ENCODE measurements at places on chromosomes 4 and X.
A peak's percentile ranks its signal among the peaks of the same experiment; 100 is the strongest.

DNA sequence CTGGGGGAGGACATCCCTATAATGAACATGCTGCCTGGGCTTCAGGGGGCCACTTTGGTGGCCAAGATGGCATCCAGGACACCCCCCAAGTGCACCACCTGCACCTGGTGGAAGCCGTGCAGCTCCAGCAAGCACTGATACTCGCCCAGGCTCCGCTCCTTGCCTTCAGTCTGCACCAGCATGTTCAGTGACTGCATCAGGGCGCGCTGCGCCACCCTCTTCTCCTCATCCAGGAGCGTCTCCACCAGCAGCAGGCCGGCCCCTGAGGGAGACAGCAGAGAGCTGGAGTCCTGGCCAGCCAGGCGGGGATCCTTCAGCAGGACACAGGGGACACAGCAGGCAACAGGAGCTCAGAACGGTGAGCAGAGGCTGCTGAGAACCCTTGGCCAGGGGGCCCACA, 11.3 kb upstream of the SLC25A6 start:
- DNase-seq, result no peak

- DNase-seq, result peak; percentile 7
Observed at GRCh38 chrX:17007134-17007768, 60.8 kb downstream of the REPS2 start.

- no peak for DNase-seq
Observed at GRCh38 chrX:130719413-130719812, 183.6 kb downstream of the ENOX2 start.

DNA sequence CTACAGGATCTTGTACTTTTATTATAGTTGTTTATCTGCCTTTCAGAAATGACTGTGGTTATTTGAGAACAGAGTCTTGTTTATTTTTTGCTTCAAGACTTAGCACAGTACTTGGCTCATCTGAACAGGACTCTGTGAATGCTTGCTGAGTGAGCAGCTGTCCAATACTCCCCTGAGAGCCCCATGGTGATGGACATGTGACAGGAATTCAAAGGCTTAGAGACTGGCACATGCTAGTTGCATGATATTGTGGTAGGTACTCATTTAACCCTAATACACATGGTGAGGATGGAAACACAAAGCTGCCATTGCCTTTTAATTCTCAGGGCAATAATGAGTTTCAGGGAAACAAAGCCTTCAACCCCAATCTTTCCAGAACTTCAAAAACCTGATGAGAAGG, 97.3 kb downstream of the GEMIN8 start:
- no peak for DNase-seq

- no peak for DNase-seq
Observed at GRCh38 chrX:84876876-84877275, 126.8 kb upstream of the APOOL start.

DNA sequence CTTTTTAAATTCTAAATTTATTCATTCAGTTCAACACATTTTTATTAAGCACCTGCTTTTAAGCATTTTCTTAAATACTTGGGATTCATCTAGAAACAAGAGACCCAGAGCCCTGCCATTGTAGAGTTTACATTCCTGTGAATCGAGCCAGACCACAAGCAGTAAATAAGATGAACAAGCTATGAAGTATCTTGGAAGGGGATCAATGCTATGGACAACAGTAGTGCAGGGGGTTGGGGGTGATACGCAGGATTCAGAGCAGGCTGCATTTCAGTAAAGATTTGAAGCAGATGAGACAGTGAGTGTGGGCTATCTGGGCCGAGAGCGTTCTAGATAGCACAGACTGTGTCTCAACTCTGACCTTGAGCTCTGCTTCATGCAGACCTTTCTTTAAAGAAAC, 35.1 kb downstream of the CLDN22 start:
- DNase-seq, result peak; percentile 61

DNA sequence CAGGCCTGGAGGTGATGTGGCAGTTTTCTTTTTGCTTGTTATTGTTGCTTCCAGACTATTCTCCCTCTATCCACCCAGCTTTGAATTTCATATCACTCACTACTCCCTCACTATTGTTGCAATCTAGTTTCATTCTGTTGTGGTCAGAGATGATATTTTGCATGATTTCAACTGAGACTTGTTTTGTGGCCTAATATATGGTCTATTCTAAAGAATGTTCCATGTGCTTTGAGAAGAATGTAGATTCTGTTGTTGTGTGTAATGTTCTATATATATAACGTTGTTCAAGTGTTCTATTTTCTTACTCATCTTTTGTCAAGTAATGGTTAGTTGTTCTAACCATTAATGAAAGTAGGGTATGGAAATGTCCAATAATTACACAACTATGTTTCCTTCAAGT, 59.0 kb downstream of the THOC2 start:
- DNase-seq, result peak; percentile 23
